Renal pelvis (tissue), 12 donors: ENCODE measurements at places on chromosomes 11 and 22.

DNA sequence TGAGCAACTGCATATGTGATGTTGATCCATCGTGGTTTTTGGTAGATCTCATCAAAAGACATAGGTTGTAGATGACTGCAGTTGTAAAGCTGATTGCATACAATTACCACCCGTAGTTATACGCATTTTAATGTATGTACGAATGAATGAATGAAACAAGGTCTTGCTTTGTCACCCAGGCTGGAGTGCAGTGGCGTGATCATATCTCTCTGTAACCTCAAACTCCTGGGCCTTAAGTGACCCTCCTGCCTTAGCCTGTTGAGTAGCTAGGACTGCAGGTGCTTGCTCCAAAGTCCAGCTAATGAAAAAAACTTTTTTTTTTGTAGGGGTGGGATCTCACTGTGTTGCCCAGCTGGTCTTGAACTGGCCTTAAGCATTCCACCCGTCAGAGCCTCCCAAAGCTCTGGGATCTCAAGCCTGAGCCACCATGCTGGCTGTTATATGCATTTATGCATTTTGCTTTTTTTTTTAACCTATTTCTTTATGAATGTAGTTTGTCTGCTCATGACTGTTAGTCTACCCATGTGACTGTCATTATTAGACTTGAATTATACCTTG, 53.5 kb downstream of the PPP6R3 start:
- no peak for DNase-seq

- DNase-seq, result no peak
Observed at GRCh38 chr11:94751218-94751609, 16.9 kb upstream of the AMOTL1 start.

DNA sequence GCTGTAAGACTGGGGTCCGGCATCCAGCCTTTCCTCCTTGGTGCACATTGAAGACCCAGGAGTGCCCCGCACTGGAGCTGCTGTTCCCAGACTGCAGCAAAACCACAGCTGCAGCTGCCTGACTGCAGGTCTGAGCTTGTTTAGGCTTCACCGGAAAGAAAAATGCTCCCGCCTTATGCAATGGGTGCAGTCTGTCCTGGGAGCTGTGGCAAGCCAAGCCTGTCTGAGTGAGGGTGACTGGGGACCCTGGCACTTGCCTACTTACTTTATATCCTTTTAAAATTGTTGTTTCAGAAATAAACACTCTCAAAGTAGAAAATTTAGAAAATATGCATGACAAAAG, 23.3 kb upstream of the CD44 start:
- no peak for DNase-seq

- no peak for DNase-seq
Observed at GRCh38 chr22:19788661-19789225, 28.2 kb downstream of the TBX1 start.

GRCh38 chr11:8719211-8719649, 36.6 kb downstream of the RPL27A start:
- DNase-seq, result no peak

DNA sequence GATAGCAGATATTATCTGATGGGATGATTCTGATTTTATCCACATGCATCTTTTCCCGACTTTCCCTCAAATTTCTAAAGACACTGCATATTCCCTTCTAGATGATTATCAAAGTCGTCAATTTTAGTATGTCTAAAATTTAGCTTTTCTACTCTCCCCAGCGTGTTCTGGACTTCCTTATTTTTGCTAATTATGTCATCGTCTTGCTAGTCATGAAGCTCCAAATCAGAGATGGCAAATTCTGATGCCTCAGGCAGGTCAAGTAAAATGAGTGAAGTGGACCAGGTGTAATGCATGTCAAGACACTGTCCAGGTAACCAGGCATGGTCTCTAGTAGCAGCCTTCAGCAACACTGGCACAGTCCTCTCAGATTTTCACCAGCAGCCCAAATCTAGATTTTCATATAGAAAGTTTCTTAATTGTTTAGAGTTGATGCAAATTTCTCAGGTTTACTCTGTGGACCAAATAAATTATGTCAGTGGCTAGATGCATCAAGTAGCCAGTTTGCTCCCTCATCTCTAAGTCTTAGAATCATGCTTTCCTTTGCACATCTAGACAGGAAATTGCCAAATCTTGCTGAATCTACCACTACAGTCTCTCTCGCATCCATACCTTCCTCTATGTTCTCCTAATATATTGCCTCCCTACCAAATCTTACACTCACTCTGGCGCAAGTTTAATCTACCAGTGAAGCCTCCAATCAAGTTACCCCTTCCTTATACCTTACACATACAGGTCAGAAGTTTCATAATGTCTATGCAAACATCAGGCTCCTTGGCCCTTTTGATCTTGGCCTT, 10.6 kb downstream of the HSD17B12 start:
- DNase-seq, result no peak

DNA sequence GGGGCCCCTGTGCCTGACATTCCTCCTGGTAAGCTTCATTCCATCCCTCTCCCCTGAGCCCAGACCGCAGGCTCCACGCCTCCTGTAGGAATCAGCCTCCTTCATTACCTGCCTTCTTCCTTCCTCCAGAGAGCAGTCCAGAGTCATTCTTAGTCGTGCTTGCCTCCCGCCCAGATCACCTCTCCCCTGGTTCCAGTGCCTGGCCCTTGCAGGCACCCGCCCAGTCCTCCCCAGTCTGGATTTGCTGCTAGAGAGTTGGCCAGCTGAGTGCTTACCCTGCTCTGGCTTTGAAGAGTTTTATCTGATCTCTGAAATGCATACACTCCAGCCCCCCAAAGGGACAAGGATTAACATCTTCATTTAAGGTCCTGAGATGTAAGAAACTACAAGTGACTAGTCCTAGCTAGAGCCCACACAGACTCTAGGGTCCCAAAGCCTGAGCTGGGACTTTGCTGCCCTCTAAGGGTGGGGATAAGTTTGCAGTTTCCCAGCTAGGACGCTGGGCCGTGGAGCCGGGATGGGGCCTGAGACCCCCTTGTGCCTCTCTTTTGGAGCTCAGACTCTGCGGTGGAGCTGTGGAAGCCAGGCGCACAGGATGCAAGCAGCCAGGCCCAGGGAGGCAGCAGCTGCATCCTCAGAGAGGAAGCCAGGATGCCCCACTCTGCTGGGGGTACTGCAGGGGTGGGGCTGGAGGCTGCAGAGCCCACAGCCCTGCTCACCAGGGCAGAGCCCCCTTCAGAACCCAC, 1.6 kb downstream of the NR1H3 start:
- DNase-seq, result no peak

DNA sequence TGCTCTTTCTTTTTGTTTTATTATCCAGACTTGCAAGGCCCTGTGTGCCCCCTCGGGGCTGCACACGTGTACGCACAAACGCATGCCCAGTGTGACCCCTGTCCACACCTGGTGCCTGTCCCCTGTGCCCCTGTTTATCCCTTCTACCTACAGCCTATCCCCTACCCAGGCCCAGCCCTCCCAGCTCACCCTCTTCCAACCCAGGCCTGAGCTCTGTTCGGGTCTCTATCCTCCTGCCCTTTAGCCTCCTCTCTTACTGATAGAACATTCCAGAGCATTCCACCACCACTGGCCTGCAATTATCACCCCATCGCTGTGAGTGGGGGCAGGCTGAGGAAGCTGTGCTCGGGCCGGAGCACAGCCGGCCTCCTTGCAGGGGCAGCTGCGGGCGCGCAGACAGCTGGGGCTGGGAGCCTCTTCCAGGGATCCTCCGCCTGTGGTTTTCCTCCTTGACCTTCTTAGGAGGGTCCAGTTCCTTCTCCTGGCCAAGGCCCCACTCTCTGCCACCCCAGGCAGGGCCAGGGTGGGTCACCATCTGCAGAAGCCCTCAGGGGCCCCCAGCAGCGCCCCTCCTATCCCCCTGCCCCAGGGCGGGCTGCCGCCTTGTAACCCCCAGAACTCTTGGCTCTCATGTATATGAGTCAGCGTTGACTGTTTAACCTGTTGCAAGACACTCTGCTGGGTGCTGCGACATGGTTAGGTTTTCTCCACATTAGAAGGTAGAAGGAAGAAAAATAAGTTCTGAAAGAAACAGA, 41.8 kb upstream of the KCNQ1OT1 start:
- DNase-seq, result no peak

GRCh38 chr11:15867871-15868270, 488.5 kb downstream of the SOX6 start:
- no peak for DNase-seq

DNA sequence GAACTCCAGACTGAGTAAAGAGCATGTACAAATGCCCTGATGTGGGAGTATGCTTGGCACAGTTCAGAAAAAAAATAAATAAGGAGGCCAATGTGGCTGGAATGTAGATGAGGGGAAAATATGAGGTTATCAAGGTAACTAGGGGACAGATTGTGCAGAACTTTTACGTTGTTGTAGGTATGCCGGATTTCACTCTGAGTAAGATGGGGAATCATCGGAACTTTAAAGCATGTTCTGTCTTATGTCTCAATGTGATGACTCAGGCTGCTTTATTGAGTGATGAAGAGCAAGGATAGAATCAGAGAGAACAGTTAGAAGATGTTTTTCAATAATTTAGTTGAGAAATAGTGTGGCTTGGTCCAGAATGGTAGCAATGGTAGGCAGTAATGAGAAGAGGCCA, 130.4 kb downstream of the C11orf87 start:
- DNase-seq, result no peak

DNA sequence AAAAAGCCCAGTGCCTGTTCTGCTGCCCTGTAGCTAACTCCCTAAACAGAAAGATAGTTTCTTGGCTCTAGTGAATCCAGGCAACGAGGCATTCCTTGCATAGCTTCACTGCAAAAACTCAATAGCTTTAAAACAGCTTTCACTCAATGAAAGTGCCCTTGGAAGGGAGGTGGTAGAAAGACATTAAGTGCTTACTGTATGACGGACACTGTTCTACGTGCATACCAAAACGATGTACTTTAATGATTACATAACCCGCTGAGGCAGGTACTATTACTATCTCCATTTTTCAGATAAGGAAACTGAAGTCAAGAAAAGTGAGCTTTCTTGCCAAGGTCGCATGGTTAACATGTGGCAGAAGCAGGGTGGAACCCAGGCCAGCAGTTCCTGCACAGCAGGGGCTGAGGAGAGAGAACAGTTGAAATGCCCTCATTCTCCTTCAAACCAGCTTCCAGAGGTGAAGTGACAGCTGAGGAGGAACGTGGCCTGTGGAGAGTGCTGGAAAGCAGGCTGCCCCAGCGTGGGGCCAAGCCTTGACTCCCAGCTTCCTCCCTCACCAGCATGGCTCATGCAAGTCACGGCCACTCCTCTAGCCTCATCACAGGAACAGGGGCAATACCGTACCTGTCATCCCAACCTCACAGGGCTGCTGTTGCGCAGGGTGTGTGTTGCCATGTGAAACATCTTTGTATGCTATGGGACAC, 227.5 kb upstream of the NARS2 start:
- DNase-seq, result no peak

- DNase-seq, result no peak
Observed at GRCh38 chr11:32843544-32843943, 13.8 kb downstream of the PRRG4 start.

DNA sequence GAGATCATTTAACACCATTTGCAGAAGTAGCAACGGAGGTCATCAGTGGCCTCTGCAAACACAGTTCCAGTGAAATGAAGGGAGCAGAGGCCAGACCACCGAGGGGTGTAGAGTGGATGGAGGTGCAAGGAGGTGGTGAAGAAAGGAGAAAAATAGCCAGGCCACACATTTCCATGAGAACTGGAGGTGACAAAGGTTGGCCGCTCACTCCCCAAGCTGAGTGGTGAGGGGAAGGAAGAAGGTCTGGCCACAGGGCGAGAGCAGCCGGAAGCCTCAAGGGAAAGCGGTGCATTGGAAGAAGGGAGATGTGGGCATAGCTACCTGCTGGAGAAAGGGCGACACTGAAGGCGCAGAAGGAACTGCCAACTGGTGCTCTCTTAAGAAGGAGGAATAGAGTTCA, 20.1 kb upstream of the TMPRSS4 start:
- no peak for DNase-seq

GRCh38 chr11:87444993-87445392, 407.3 kb downstream of the TMEM135 start:
- no peak for DNase-seq

DNA sequence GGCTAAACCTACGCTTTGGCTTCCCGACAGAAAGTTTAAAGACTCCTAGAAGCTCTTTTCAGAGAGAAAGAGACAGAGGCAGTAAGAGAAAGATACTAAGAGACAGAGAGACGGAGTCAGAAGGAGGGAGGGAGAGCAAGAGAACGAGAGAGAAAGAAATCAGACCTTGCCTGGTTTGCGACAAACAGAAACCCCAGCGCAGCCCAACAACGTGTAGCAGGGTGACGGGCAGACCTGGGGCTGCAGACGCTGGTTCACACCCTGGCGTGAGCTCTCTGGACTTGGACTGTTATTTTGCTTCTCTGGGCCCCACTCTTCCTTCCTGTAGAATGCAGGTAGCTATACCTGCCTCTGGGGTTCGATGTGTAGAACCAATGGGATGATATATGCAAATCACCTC, 244.4 kb upstream of the SYN3 start:
- no peak for DNase-seq

GRCh38 chr22:19880786-19881569, 26.3 kb upstream of the GNB1L start:
- DNase-seq, result peak; percentile 85

- DNase-seq, result no peak
Observed at GRCh38 chr22:38949889-38950405, 7.5 kb upstream of the APOBEC3A start.

- DNase-seq, result no peak
Observed at GRCh38 chr11:68383976-68384501, 71.6 kb downstream of the LRP5 start.

DNA sequence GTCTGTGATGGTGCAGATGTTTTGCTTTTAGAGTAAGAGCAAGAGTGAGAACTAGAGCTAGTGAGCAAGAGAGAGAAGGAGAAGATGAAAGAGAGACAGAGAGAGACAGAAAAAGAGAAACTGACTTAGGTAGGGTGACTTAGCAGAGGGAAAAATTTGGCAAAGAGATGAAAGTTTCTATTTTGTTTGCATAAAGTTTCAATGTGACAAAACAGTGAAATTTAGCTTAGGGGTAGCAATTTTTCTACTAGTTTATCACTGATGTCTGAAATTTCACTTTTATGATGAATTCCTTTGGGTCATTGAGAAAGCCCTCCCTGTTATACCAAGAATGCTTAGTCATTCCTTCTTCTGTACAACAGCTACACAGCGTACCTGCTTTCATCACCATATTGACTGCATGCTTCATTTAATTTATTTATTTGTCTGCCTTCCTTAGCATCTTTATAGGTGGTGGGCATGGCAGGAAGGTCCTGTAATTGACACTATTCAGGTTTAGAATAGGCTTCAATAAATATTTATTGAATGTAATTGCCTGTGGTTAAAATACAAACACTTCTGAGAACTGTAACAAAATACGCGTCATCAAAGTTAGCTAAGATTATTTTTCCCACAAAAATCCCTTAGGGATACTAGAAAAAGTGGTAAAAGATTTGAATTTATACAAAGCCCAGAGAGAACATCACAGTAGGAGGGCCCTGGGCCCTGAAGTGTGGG, 19.9 kb upstream of the CTSC start:
- DNase-seq, result no peak

GRCh38 chr11:92224407-92225124, at the start of gene FAT3:
FAT3 (plus strand) TSS chr11:92224818; CDS start chr11:92352113, 127,295 bp downstream.
- DNase-seq, result peak; percentile 82
